Activated CD8-positive, alpha-beta memory T cell treated with anti-CD3 and anti-CD28 coated beads for 48 hours (primary cell): ENCODE measurements at places on chromosomes 1 and 21.

GRCh38 chr1:180672105-180672504 is 40.3 kb downstream of the XPR1 start:
- no peak for DNase-seq

DNA sequence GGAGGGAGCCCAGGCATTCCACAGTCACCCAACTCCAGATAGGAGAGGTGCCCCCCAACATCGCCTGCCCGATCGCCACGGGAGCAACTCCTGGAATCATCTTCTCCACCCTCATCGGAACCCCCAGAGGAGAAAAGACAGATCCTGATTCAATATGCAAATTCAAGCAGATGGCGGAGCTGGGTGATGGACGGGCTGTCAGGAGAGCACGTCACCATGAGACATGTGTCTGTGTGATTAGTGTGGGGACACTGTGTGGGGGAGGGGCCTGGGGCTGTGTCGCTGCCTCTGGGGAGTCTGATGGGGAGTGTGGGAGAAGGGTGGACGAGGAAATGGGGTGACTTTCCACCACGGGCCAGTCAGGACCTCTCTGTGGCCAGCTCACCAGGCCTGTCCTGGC is 90.2 kb upstream of the CSF3R start:
- no peak for DNase-seq

DNA sequence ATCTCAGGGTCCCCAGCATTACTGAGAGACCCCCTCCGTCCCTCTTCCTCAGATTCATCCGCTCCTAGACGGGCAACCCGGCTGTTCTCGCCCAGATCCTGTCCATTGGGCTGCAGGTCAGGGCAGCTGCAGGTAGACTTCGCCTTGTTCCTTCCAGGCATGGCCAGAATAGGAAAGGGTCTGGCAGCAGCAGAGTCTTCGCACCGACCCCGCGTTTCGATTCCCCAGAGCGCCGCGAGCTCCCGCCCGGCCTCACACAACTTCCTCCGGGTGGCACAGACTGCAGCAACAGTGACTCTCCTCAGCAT is 265 bp downstream of the NRDC start:
- DNase-seq = no peak

DNA sequence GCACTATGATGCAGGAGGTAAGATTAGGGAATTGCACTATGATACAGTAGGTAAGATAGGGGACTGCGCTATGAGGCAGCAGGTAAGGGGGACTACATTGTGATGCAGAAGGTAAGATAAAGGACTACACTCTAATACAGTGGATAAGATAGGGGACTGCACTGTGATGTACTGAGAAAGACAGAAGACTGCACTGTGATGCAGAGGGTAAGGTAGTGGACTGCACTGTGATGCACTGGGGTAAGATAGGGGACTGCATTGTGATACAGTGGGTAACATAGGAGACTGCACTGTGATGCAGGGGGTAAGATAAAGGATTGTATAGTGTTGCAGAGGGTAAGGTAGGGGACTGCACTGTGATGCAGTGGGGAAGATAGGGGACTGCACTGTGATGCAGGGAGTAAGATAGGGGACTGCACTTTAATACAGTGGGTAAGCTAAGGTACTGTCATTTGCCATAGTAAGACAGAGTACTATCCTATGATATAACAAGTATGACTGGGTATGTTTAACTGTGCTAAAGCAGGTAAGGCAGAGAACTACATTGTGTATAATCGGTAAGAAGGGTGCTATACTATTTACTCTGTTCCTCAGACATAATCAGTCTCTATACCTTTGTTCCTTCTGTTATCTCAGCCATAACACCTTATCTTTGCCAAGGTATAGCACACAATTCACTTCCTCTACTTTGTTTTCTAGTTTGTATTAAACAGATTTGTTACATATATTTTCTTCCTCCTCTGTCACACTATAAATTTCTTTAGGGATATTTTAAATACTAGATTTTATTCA is 208.5 kb downstream of the BARHL2 start:
- DNase-seq = no peak

GRCh38 chr1:178031856-178032320 is 62.0 kb upstream of the RASAL2 start:
- no peak for DNase-seq

- no peak for DNase-seq
Measured at GRCh38 chr1:228821252-228821651, 86.0 kb downstream of the RHOU start.

- DNase-seq = no peak
Measured at GRCh38 chr21:37227071-37228002, 39.8 kb downstream of the VPS26C start.

GRCh38 chr21:9738527-9738926 is 782.9 kb upstream of the TPTE start:
- no peak for DNase-seq

DNA sequence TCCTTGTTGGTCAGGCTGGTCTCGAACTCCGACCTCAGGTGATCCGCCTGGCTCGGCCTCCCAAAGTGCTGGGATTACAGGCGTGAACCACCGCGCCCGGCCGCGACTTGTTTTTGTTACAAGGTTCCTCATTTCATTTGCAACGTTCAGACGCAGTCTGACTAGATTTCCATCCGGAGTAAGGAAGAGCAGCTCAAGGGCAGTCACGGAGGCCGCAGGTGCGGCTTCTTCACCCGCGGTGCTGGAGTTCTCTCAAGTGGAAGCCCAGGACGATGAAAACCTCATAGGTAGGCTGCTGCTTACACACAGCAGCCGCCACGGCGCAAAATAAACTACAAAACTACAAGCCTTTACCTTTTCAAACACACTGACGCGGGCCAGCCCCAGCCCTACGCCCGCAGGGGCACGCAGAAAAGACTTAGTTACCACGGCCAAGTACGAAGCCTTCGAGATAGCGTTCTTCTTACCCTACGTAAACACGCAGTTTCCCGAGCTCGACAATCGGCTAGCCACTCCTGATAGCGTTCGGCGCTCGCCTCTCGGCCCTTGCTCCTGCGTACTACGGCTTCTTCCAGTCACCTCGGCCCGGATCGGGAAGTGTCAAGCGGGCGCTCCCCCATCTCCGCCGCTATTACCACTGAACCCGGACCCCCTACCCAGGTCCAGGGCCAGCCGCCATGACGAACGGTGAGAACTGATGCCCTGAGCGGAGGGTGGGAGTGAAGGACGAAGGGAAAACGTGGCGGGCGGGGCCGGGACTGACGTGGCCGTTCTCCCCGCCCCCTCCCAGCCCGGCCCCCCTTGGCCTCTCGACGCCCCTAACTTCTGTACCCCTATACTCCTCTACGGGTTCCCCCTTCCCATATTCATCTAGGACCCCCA is at the start of gene TMEM167B:
Gene TMEM167B, plus strand, starts transcription at position 569 of the 882 bp plus-strand sequence. Its CDS starts 109 bp downstream, at position 678.
- peak; percentile 72 for DNase-seq

DNA sequence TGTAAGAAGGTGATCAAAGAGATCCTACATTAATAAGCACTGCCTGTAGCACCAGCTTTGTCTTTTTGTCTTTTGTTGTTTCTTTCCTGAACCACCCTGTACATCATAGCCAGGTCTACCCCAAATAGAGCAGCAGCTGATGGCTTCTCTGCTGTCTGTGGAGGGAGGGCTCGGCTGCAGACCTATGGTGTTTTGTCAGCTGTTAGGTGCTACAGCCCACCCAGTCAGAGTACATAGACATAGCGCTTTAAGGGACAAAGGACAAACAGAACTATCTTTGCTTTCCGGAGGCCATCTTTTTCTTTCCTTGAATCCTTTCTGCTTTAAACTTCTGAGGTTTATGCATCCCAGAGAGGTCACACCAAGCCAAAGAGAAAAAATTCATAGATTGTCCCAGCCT is 258.1 kb downstream of the ZNF648 start:
- no peak for DNase-seq

- DNase-seq = no peak
Measured at GRCh38 chr1:107195476-107195875, 54.6 kb downstream of the NTNG1 start.

GRCh38 chr1:67724928-67725560 is 40.0 kb downstream of the GADD45A start:
- no peak for DNase-seq

GRCh38 chr1:176111835-176112234 is 95.3 kb downstream of the COP1 start:
- DNase-seq = no peak

- no peak for DNase-seq
Measured at GRCh38 chr1:65896721-65897120, 104.0 kb downstream of the PDE4B start.

GRCh38 chr1:67439277-67440029 is 9.3 kb upstream of the SERBP1 start:
- DNase-seq = no peak

GRCh38 chr1:205568469-205569361 is 63.1 kb downstream of the ELK4 start:
- DNase-seq = no peak

GRCh38 chr1:145796753-145797152 is 27.1 kb downstream of the RNF115 start:
- DNase-seq = no peak

GRCh38 chr1:99227056-99227897 is 37.0 kb upstream of the PLPPR4 start:
- DNase-seq = no peak

DNA sequence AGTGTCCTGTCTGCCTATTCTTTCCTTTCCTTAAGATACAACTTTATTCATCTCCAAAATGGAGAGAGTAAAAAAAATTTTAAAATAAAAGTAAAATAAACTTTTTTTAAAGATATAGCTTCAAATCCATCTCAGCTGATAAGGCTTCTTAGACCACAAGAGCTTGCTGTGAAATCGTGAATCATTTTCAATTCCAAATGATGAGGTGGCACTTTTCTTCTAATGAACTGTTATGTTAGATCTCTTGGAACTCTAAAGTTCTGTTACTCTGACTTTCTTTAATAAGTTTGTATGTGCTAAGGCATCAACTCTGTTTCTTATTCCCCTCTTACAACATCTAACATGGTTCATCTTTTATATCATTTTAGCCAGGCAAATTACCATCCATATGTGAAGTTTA is 4.5 kb downstream of the SH3GLB1 start:
- no peak for DNase-seq

DNA sequence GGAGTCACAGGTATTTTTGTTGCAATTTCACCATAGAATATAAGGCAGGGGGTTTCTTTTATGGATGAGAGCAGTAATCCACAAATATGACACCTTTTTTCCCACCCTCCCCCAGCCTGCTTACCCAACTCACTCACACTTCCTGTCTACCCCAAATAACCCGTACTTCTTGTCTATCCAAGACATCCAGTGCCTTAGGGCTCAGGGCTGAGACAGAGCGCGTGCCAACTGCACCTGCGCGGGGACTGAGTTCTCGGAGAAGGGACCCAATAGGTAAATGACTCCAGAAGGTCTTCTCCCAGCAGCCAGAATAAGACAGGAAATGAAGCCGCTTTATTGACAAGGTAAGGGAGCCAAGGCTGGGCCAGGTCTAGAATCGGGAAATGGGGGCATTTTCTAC is 369.1 kb downstream of the SIPA1L2 start:
- DNase-seq = no peak

- DNase-seq = no peak
Measured at GRCh38 chr1:173099166-173099565, 48.4 kb upstream of the TNFSF18 start.

GRCh38 chr21:25734654-25734903 is 125 bp downstream of the ATP5PF start:
- DNase-seq = no peak

GRCh38 chr1:205315008-205315618 is 6.4 kb downstream of the NUAK2 start:
- no peak for DNase-seq
